ENCODE measurements at places on chromosomes 1 and 21. TPM values are rescaled to one million over a fixed set of nuclear protein-coding genes. Genes with fewer than 3 reads are reported as not detected.

DNA sequence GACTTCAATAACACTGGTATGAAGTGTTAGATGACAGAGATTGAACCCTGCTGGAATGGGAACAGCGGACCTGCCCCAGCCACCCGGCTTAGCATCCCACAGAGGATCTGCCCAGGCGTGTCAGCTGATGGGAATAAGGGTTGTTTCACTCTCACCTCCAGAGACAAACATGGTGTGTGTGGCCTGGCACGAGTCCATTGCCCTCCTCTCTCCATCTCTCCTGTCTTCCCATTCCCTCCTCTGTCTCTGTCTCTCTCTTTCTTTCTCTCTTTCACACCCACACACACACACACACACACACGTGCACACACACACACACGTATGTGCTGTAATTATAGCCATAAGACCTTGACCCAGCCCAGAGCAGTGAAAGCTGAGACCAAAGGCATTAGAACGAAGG lies 200.2 kb downstream of the HIVEP3 start:
- no peak for DNase-seq

DNA sequence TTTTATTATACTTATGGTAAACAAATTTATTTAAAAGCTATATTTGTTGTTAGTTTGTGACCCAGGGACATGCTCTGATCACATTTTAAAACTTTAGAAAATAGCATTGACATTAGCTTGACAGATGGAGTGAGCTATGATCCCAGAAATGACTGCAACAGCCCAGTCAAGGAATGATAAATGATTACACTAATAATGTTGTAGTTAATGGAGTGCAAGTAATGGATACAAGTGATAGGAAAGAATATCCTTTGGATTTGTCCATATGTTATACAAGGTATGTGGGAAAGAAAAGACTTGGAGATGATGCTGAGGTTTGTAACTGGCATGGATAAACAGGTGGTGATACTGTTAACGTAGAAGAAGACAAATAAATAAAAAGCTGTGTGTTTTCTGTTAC lies 1908.7 kb downstream of the MRPL39 start:
- DNase-seq = no peak

- DNase-seq = no peak
Measured at GRCh38 chr1:232018231-232019025, 391.8 kb downstream of the DISC1 start.

DNA sequence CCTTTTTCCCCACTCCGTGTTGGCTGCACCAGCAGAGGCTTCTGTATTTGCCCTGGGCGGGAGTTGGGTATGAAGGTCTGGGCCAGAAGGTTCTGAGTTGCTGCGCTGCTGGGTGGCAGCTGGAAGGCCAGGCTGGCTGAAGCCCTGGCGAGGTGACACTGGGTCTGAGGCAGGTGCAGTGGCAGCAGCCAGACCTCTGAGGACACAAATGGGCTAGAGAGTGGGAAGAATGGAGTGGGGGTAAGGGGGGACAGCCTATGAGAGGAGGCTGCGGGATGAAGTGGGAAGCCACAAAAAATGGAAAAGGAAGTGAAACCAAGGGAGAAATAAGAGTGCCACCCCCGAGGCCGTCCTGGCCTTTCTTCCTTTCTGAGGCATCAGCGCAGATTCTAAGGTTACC lies 53.2 kb downstream of the STX6 start:
- DNase-seq = no peak

- no peak for DNase-seq
Measured at GRCh38 chr1:153470707-153471106, 10.3 kb upstream of the S100A7 start.

DNA sequence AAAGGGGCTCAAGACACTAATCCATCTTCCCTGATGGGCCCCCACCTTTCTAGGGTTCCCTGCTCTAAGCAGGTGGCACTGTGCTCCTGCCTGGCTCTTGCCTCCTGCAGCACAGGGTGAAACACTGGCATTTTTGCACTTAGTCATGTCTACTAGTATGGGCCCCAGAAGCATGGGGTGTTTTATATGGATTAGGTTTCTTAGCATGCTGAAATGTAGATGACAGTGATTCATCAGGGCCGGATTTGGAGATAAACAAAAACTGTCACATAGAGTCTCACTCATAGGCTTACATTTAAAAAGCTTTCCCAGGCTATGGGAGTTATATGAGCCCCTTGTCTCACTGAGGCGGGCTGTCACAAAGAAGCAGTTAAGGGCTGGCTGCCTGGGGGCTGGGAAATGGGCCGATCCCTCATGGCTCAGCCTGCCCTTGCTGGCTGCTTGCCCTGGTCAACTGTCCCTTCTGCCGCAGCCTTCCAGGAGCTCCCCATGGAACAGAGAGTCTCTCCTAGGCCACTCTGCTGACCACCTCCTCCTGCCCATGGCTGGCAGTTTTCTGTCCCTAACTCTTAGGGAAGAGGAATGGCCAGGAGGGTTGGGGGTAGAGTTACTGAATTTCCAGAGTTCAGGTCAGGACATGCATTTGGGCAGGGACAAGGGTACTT lies 6.5 kb downstream of the GALNT2 start:
- no peak for DNase-seq

CELA3A gene
- total RNA-seq = 5.2 TPM

CLCA1 gene
- total RNA-seq = 0.10 TPM

DNA sequence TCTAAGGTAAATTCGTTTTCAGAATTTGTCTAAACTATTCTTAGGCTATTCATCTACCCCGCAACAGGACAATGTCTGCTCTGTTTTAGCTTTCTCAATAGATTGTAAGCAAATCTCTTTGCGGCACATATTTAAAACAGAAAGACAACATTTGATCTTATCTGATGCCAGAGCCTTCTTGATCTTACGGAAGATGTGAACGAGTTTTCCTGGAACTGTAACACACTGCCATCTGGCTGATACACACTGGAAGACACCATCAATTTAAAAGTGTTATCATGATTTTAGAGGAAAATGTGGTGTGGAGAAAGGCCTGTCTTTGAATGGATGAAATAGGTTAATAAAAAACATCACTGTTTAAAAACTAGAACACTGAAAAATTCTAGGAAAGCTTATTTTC lies 36.1 kb downstream of the COA6 start:
- DNase-seq = no peak

- no peak for DNase-seq
Measured at GRCh38 chr1:26220199-26220912, 13.6 kb upstream of the CEP85 start.

DNA sequence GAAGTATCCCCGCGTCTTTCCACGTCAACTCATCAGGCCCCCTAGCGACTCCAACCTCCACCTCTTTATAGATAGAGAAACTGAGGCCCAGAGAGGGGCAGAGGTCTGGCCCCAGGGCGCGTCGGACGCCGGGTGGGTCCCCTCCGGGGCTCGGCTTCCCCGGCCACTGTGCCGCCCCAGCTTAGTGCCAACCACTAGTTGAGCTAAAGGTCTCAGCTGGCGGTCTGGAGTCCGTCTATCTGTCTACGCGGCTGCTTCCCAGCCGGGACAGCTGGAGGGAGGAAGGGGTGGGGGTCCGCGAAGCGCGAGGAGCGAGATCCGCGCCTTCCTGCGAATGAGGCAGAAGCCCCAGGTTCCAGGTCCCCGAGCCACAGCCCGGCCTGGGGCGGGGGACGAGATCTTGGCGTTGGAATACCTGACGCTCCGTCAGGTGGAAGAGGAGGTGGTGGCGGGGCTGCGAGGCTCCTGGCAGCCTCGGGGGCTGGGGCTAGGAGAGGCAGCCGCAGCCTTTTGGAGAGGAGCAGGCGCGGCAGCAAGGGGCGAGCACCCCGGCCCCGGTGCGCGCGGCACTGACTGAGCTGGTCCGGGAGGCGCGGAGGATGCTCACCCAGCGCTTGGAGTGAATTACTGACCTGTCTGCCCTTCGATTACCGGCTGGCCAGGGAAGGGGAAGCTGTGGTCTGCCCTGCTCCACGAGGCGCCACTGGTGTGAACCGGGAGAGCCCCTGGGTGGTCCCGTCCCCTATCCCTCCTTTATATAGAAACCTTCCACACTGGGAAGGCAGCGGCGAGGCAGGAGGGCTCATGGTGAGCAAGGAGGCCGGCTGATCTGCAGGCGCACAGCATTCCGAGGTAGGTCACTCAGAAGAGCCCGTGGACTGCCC lies 937 bp downstream of the PODN start:
- DNase-seq = peak; percentile 39

RNU1-1 gene
- 7,231 TPM for total RNA-seq

DNA sequence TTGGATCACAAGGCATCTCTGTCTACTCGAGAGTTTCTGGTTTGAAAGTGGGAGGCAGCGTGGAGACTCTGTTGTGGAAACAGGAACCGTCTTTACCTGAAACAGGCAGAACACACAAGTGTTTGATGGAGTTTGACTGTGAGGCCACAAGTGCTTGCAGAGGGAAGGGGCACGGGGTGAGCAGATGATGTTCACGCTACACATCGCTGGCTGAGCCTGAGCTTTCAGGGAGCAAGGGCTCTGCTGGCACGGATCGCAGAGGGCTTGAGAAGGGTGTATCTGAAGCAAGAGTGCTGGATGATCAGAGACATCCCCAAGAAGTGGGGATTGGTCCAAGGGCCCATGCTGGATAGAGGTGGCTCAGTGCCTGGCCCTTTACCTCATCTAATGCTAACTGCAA lies 59.3 kb downstream of the IGSF21 start:
- DNase-seq = peak; percentile 45

GRCh38 chr1:173224949-173225348 lies 17.8 kb upstream of the TNFSF4 start:
- DNase-seq = no peak

- DNase-seq = no peak
Measured at GRCh38 chr1:170664093-170664827, at the start of gene PRRX1. Gene PRRX1, plus strand, starts transcription at chr1:170664131. Its CDS starts 88 bp downstream, at chr1:170664219.

DNA sequence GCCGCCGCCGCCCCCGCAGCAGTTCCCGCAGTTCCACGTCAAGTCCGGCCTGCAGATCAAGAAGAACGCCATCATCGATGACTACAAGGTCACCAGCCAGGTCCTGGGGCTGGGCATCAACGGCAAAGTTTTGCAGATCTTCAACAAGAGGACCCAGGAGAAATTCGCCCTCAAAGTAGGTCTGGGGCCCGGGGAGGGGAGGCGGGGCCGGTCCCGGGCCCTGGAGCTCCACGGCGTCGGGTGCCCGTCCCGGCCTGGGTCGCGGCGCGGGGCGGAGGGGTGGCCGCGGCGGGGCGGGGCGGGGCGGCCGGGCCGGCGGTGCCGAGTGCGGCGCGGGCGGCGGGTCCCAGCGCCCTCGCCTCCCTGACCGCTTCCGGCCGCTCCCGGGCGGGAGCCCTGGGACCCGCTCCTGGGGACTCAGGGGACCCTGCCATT lies 646 bp downstream of the MAPKAPK2 start:
- peak; percentile 57 for DNase-seq

DNA sequence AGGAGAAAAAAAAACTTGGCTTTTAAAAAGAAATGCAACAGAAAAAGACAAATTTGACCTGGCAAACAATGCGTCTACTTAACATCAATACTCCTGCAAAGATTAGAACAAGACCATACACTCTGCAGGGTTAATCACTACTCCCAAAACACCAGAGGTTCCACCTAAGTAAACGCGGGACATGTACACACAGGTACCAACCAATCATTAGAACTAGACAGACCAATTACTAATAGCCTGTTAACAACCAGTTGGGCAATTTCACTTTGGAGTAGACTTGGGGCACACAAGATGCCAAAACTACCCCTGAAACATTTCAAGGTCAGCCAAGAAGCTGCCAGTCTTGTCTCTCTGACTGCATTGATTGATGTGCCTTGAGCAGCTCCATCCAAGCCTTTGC lies 125.8 kb downstream of the RRAGC start:
- DNase-seq = no peak

EVA1C gene
- total RNA-seq = 72.6 TPM

DNA sequence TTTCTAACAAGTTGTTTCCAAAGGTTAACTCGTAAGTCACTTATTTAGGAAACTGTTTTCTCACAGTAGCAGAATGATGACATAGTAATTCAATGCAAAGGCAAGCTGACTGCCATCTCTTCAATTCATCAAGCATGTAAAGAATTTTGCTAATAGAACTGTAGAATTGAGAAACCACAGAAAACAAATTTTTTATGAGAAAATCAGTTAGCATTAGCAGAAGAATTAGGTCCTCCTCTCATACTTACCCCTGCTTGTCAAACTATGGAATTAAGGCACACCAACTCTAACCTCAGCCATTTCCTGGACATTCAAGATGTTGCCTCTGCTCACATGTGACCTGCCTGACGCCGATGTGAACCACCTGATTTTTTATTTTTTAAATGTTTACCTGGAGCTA lies 115.2 kb downstream of the LRRC40 start:
- no peak for DNase-seq

All from aorta (tissue), 5 donors.